ENCODE measurements at places on chromosomes 2 and 18. TPM values are rescaled to one million over a fixed set of nuclear protein-coding genes. Genes with fewer than 3 reads are reported as not detected.

The GEN1 gene
- 0.95 TPM for polyA plus RNA-seq

The MTX2 gene
- polyA plus RNA-seq = 42.3 TPM

The RNF138 gene
- polyA plus RNA-seq = 14.9 TPM

The LHCGR gene
- polyA plus RNA-seq = not detected

The SLC35F6 gene
- 14.3 TPM for polyA plus RNA-seq

The CFAP65 gene
- polyA plus RNA-seq = 0.61 TPM

The MPV17 gene
- 92.8 TPM for polyA plus RNA-seq

The LINC00305 gene
- not detected for polyA plus RNA-seq

The STEAP3 gene
- 10.9 TPM for polyA plus RNA-seq

The EVA1A gene
- 4.9 TPM for polyA plus RNA-seq

The ZRANB3 gene
- polyA plus RNA-seq = 1.8 TPM

The TP53I3 gene
- 31.7 TPM for polyA plus RNA-seq

The CCDC141 gene
- not detected for polyA plus RNA-seq

The VWC2L gene
- polyA plus RNA-seq = 0.29 TPM
